ENCODE measurements at places on chromosomes 6 and 20.

DNA sequence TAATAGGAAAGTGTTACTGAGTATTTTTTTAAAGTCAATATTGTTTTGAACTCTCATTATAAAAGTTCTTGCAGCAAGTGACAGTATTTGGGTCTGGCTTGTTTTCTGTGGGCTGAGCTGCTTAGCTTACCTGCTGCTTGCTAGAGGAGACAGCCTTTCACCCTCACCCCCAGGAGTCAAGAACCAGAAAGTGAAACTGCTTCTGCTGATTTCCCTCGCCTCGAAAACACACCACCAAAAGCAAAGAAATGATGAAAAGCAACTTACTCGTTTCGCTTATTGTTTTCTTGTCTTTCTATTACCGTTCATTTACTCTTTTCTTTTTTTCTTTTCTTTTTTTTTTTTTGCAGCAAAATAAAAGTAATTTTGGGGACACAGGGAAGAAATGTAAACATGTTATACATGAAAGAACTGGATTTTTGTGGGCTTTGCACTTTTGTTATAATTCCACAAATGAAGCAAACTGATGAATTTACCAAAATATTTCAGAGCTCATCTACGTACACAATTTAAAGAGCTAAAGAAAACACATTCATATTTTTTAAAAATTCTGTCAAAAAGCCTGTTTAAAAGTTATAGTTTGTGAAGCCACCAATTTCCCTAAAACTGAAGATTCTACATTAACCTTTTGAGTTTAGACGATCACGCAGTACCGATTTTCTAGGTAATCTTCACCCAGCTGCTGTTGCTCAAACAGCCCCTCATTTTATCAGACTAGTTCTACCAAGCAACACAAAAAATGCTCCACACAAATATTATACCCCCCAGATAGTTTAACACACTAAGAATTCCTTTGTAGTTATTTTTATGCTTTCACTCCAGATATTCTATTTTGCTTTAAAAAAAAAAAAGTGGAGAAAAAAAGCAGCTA lies 1.7 kb downstream of the SCML4 start:
- DNase-seq: peak; percentile 50

GRCh38 chr6:20024316-20024673 lies 187.1 kb downstream of the ID4 start:
- peak; percentile 11 for DNase-seq

- no peak for DNase-seq
These were observed 363.4 kb upstream of the JARID2 start for GRCh38 chr6:14882394-14883026.

DNA sequence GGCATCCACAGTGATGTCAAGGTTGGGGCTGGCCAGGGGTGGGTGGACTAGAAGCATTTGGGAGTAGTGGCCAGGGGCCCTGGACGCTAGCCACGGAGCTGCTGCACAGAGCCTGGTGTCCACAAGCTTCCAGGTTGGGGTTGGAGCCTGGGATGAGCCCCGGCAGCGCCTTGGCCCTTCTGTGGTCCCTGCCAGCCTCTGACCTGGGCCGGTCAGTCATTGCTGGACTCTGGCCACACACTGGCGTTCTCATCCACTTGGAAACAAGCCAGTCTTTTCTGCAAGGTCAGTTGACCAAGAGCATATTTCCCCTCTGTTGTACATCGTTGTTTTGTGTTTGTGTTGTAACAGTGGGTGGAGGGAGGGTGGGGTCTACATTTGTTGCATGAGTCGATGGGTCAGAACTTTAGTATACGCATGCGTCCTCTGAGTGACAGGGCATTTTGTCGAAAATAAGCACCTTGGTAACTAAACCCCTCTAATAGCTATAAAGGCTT lies 8.4 kb downstream of the PSMA7 start:
- DNase-seq: no peak

GRCh38 chr6:112909781-112910180 lies 562.7 kb downstream of the RFPL4B start:
- no peak for DNase-seq

- no peak for DNase-seq
These were observed 464.7 kb upstream of the SLC35B3 start for GRCh38 chr6:8900056-8900455.

DNA sequence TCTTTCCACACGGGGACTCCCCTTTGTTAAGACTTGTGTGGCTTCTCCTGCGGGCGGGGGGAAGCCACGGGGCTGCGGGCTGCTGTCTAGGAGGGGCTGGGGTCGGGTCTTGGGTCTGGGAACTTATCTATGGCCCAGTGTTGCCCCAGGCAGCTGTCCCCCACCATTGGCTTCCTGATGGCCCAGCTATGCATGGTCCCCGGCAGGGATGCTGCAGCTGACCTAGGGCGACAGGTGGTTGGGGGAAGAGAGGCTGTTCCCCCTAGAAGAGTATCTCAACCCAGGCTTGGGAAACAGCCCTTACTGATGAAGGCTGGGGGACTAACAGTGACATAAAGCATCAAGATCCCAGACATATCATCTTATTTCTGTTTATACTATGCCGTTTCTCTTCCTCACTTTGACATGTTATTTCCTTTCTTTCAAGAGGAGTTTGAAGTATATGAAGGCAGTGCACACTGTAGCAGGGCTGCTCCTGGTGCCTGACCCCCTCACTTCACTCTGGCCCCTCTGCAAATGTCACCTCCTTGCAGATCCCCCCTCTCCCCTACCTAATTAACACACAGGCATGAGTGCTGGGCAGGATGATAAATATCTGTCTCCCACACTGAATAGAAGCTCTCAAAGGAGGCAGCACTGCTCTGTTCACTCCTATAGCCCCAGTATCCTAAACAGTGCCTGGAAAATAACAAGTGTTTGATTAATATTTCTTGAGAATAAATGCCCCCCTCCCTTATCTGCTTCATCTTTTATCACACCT lies 87.0 kb downstream of the HIVEP2 start:
- peak; percentile 5 for DNase-seq

Data from RPMI8226 (cell line).